Colonic mucosa (tissue), 4 donors: ENCODE measurements at places on chromosomes 7 and 10. TPM values are rescaled to one million over a fixed set of nuclear protein-coding genes. Genes with fewer than 3 reads are reported as not detected.

DNA sequence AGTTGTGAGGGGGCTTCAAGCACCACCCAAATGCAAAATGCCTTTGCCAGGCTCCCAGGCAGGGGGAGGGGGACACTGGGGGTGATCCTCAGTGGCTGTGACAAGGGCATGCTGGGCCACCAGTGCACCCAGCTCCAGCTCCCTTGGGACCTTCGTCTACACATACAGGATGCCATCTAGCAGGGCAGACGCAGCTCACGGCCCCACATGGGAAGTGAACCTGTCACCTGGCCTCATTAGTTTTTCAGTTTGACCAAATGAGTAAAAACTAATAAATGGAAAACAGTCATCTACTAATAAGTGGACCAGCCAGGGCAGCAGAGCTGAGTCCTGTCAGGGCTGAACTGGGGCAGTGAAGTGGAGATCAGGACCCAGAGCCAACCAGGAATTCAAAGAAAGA is 50.2 kb downstream of the TLL2 start:
- H3K4me3 ChIP-seq = no peak overlapping the region
- no peak for DNase-seq
- no peak overlapping the region for H3K27ac ChIP-seq
- no peaks in the 10 kb centered on the region for H3K27me3 ChIP-seq
- H3K36me3 ChIP-seq = no peaks in the 10 kb centered on the region
- H3K4me1 ChIP-seq = no peaks in the 10 kb centered on the region

- no peaks in the 10 kb centered on the region for H3K27me3 ChIP-seq
- no peak overlapping the region for H3K4me3 ChIP-seq
- no peaks in the 10 kb centered on the region for H3K4me1 ChIP-seq
- DNase-seq = no peak
These were observed 81.8 kb downstream of the PTPRZ1 start for GRCh38 chr7:121954803-121955202.

GRCh38 chr7:17489961-17490360 is 191.5 kb downstream of the AHR start:
- H3K27me3 ChIP-seq = no peaks in the 10 kb centered on the region
- H3K36me3 ChIP-seq = no peaks in the 10 kb centered on the region
- no peak for DNase-seq

DNA sequence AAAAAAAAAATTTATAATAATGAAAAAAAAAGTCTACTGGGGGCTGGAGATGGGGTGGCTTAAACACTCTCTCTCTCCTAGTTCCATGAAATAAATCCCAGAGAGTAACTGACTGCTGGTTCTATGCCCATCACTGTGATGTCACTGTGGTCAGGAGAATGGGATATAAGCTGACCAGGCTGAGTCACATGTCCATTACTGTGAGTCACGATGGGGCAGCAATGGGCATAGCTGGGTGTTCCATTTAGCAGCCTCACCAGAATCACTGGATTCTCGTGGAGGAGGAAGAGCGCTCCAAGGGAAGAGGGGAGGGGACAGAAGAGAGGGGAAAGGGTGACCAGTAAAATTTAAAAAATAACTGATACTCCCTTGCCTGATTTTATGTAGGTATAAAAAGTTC is 37.1 kb downstream of the MASTL start:
- H3K4me3 ChIP-seq = no peak overlapping the region
- no peak for DNase-seq
- no peaks in the 10 kb centered on the region for H3K36me3 ChIP-seq

- H3K27ac ChIP-seq = no peak overlapping the region
- no peak overlapping the region for H3K4me3 ChIP-seq
- no peak for DNase-seq
- no peaks in the 10 kb centered on the region for H3K27me3 ChIP-seq
- no peaks in the 10 kb centered on the region for H3K36me3 ChIP-seq
These were observed 192.7 kb upstream of the NFE2L3 start for GRCh38 chr7:25959168-25959734.

GRCh38 chr10:124087672-124088634 is 5.4 kb downstream of the CHST15 start:
- peaks cover 25% of the 10 kb centered on the region for H3K27me3 ChIP-seq
- peaks cover 10% of the 10 kb centered on the region for H3K4me1 ChIP-seq
- DNase-seq = peak; percentile 77
- H3K36me3 ChIP-seq = no peaks in the 10 kb centered on the region
- H3K27ac ChIP-seq = no peak overlapping the region

GRCh38 chr7:81871606-81872265 is 101.9 kb upstream of the HGF start:
- no peaks in the 10 kb centered on the region for H3K27me3 ChIP-seq
- H3K36me3 ChIP-seq = no peaks in the 10 kb centered on the region
- DNase-seq = no peak
- H3K4me1 ChIP-seq = no peaks in the 10 kb centered on the region
- H3K27ac ChIP-seq = no peak overlapping the region
- no peak overlapping the region for H3K4me3 ChIP-seq

GRCh38 chr10:17423632-17424186 is 30.7 kb downstream of the ST8SIA6 start:
- no peaks in the 10 kb centered on the region for H3K4me1 ChIP-seq
- H3K4me3 ChIP-seq = no peak overlapping the region
- no peak for DNase-seq

- no peak overlapping the region for H3K4me3 ChIP-seq
- no peak overlapping the region for H3K27ac ChIP-seq
- H3K36me3 ChIP-seq = no peaks in the 10 kb centered on the region
- no peaks in the 10 kb centered on the region for H3K27me3 ChIP-seq
These were observed 75.9 kb downstream of the SORBS1 start for GRCh38 chr10:95485056-95485844.

GRCh38 chr10:45471059-45471458 is 97.0 kb downstream of the ALOX5 start:
- H3K4me3 ChIP-seq = no peak overlapping the region
- DNase-seq = no peak
- no peaks in the 10 kb centered on the region for H3K36me3 ChIP-seq
- no peak overlapping the region for H3K27ac ChIP-seq
- no peaks in the 10 kb centered on the region for H3K27me3 ChIP-seq

GRCh38 chr10:17092986-17093803 is 36.4 kb downstream of the CUBN start:
- no peak overlapping the region for H3K27ac ChIP-seq
- no peak overlapping the region for H3K4me3 ChIP-seq
- no peaks in the 10 kb centered on the region for H3K4me1 ChIP-seq
- no peak for DNase-seq
- H3K36me3 ChIP-seq = no peaks in the 10 kb centered on the region
- no peaks in the 10 kb centered on the region for H3K27me3 ChIP-seq

The HOXA3 gene
- total RNA-seq = 14.1 TPM

The TYW1B gene
- 8.9 TPM for total RNA-seq

The ASAH2 gene
- 3.9 TPM for total RNA-seq

The ZNF425 gene
- 1.0 TPM for total RNA-seq
